H1 (cell line): ENCODE measurements at places on chromosomes 11 and 22.

DNA sequence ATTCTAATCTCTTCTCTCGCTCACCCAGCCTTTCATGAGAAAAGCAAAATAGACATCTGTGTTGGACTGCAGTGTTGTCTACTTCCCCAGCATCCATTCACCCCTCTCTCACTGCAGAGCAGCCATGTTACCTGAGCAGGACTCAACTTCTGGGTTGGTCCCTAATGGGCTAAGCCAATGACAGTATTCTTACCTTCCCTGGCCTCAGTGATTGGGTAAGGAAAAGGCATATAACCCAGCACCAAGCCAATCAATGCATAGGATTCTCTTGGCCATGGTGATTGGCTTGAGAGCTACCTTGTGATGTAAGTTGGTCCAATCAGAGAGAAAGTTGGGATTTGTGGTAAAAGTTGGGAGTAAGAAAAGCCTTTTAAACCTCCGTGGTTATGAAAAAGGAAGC, 99.8 kb upstream of the NECTIN1 start:
- no peak for DNase-seq

GRCh38 chr11:27248576-27249509, 114.2 kb downstream of the CCDC34 start:
- DNase-seq: no peak

DNA sequence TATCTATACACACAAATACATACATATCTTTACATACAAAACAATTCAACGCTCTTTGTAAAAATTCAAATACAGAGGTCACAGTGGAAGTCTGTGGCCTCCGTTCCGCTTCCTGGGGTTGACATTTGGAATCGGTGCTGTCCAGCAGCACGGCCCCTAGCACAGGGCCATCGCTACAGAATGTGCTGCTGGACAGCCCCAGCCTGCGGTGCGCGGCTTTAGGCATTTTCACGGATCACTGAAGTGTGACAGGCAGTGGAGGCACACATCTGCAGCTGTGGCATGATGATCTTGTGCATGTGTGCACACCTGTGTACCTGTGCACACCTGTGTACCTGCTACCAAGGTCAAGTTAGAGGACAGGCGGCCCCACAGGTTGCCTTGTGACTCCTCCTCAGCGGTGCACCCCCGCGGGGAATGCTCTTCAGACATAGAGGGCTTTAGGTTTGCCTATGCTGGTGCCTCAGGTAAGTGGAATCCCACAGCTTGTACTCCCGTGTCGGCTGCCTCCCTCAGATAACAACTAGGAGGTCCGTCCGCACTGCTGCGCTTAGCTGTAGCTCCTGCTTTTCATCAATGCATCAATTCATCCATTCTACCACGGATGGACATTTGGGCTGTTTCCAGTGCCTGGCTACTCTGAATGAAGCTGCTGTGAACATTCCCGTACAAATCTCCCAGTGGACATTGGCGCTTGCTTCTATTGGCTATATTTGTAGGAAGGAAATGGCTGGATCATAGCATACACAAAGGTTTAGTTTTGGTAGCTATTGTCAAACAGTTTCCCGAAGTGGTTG, 29.9 kb downstream of the GAL start:
- no peak for DNase-seq

DNA sequence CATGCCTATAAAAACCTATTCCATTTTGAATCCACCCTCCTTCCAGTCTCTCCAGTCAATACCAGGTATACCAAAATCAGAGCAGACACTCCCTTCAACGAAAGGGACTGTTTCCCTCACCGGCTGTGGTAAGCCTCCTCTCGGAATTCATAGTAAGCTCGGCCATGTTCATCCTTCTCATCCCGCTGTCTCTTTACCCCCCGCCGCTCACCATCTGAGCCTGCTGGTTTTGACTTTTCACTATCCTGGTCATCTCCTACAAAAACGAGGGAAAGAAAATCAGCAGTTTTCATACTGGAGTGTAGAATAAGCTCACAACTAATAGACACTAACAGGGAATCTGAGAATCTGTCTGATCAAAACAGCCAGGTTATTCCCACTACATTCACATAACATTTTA, 3.1 kb downstream of the HNRNPUL2 start:
- DNase-seq: no peak

GRCh38 chr11:68598816-68599653, 85.3 kb upstream of the GAL start:
- peak; percentile 22 for DNase-seq

DNA sequence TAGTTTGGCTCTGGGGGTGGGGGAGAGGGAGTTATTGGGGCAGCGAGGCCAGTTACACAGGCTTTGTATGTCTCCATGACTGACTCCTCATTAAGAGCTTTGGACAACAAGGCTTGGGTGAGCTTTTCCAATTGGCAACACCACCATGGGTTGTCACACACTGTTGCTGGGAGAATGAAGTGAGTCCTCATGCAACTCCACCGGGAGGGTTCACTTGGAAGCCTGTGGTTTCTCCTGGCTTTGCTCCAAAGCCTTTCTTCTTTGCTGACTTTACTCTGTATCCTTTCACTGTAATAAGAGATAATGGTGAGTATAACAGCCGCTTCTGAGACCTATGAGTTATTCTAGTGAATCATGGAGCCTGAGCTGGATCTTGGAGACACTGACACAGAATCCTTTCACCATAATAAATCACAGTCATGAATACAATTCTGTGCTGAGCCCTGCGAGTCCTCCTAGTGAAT, 24.9 kb downstream of the EIF3F start:
- DNase-seq: no peak

GRCh38 chr11:73227571-73228211, 9.6 kb downstream of the P2RY2 start:
- no peak for DNase-seq

GRCh38 chr11:8775734-8776133, 93.1 kb downstream of the RPL27A start:
- no peak for DNase-seq

DNA sequence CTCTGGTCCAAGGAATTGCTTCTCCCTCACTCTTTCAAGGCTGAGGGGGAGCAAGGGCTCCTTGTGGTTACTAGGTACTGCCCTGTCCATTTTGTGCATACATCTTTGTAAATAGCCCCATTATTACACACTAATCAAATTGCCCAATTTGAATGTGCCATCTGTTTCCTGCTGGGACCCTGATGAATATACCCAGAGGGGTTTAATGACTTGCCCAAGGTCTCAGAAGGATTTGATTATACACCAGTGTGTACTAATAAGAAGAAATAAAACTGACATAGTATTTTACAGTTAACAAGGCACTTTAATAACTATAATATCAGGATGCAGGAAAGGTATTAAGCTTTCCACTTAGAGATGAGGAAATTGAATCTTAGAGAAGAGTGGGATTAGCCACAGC, 64.6 kb upstream of the PTPRJ start:
- no peak for DNase-seq

- DNase-seq: no peak
Observed at GRCh38 chr11:121426476-121427399, 25.4 kb upstream of the SORL1 start.
